Stromal cell of bone marrow (primary cell): ENCODE measurements at places on chromosomes 4 and X.

- DNase-seq = no peak
Observed at GRCh38 chr4:145071560-145071959, 26.4 kb downstream of the ANAPC10 start.

DNA sequence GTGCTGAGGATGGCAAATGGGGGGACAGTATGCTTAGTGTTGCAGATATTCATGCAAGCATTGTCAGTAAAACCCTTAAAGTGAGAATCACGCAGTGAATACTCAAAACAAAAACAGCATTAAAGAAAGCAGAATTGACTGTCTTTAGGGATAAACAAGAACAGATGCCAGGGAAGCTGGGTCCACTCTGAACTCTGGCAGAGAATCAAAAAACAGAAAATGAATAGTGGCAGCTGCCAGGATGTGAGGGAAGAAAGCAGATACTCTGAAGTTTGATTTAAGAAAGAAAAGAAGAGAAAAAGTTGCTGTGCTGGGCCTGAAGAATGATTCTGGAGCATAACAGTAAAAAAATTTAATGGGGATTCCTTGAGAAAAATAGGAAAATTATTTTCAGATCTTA, 131.5 kb downstream of the GABRA2 start:
- no peak for DNase-seq

GRCh38 chrX:308821-309520, 9.6 kb downstream of the GTPBP6 start:
- DNase-seq = no peak

DNA sequence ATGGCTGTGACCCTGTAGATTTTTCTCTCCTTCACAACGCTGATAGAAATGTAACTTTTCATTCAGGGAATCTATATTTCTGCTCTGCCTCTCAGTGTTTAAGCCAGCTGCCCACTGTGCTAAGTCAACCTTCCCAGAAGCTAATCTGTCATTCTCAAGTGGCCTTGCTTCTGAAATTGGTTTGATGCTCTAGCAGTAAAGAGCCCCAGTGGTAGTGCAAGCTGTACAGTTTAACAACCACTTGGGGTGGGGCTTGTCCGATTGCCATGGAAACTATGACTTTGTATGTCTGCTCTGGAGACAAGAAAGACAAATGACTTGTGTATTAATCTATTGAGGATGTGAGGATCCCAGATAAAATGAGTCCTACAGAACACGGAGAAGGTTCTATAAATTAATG, 620.9 kb upstream of the GALNT7 start:
- no peak for DNase-seq

DNA sequence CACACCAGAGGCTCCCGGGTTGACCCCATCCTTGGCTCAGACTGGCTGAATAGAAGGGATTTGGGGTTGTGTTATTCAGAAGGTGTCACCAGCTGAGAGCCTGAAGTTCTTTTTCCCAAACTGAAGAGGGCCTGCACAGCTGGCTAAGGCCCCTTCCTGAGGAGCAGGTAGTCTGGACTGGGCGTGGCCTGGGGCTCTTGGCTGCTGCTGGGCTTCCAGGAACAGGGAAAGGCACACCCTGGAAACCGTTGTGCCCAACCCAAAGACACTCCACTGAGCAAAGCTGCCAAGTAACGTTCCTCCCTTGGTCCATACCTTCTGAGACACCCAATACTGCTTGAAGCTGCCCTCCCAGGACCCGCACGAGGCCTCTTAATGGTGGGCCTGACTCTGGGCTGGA, 8.3 kb upstream of the CXCR3 start:
- DNase-seq = no peak

GRCh38 chrX:24646006-24646405, 1.1 kb downstream of the PCYT1B start:
- DNase-seq = no peak

- DNase-seq = no peak
Observed at GRCh38 chr4:106502106-106502699, 133.6 kb upstream of the GIMD1 start.

DNA sequence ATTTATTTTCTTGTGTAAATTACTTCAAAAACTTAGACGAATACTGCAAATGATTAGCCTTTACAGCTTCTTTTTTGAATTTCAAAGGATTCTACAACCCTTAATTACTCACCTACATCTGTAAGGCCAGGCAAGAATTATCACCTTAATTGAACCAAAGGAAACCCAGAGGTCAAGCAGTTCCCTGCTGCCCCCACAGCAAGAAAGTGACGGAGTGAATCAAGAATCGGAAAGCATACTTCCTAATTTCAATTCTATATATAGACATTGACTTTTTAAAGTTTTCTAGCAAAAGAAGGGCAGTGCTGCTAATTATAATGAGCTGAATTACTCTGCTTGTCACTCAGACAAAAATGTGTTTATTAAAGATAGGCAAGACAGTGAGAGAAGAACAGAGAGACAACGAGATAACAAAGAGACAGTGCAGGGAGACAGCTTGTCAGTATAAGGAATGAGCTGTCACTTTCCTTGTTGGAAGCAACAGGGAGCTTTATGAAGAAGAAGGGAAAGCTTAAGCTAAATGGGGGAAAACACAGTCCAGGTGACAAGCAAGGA, 47.5 kb upstream of the SPANXN4 start:
- DNase-seq = no peak

- no peak for DNase-seq
Observed at GRCh38 chr4:142372530-142373260, 473.4 kb downstream of the INPP4B start.

- peak; percentile 70 for DNase-seq
Observed at GRCh38 chr4:105741548-105741947, 33.0 kb downstream of the GSTCD start.

- DNase-seq = no peak
Observed at GRCh38 chr4:184824776-184825084, 1.0 kb downstream of the ACSL1 start.

DNA sequence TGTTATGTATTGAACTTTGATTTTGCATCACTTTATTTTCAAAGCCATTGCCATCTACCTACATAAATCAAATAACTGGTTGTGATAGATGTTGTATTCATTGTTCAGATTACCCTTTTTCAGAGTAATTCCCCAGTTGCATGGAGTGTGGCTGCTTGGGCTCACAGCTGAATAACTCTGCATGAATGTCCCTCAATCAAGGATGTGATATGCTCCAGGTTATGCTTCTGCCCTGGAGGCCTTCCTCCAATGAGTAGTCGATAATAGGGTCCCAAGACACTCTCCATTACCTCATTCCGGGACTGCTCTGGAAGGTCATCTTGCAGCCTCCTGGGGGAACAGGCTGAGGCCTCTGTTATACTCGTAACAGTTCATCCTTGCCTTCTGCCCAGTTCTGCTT, 251.8 kb downstream of the ADGRL3 start:
- DNase-seq = no peak

DNA sequence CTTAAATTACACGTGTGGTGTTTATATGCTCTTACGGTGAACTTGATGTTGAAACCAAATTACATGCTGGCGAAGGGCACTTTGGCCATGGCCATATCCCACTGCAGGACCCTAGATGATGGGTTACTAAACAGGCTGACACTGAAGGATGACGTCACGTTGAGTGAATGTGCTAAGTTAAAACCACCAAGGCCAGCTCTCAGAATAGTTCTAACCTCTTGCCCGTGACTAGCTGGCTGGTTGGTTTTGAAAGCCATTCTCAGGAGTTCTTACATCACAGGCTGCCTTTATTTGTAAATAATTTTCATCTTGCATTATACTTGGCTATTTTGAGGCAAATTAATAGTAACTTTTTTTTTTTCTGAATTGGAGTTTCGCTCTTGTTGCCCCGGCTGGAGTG, 41.3 kb upstream of the PHEX start:
- no peak for DNase-seq

GRCh38 chr4:125938541-125938940, 623.8 kb downstream of the FAT4 start:
- DNase-seq = no peak

GRCh38 chrX:151099001-151099400, 77.4 kb upstream of the GPR50 start:
- DNase-seq = no peak

- peak; percentile 84 for DNase-seq
Observed at GRCh38 chrX:48631376-48632090, 34.2 kb downstream of the WDR13 start.

- peak; percentile 46 for DNase-seq
Observed at GRCh38 chrX:13266641-13267345, 53.1 kb downstream of the ATXN3L start.

DNA sequence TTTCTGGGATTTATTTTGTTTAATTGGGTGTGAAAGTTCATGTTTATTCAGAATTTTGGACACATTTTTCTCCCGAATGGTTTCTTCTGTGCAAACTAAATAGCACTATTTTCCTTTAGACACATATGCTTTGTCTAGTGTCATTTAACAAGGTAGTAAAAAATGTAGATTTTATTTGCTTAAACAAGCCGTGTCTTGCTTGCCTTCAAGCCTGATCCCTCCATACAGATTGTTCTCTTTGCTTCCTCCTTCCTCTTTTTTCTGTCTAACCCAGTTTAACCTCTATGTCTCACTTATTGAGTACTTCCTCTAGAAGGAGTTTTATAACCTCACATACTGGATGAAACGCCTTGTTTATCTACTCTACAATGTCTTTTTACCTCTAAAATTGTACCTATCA, 211.8 kb downstream of the NPFFR2 start:
- DNase-seq = no peak

DNA sequence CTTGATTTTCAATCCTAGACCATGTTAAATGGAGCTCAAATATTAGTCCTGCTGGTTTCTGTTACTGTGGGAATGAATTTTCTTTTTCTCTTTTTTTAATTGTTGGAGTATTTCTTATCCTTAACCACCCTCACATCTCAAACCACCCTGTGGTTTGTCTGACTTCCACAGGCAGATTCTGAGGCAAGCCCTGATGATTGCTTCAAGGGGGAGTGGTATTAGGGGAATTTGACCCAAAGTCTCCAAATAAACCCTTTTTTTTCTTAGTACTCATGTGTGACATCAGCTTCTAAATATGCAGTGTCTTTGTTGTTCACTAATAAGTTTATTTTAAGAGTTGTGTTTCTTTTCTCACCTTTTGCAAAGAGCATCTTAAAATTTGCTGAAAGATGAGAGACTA, 810.3 kb downstream of the IL1RAPL1 start:
- peak; percentile 8 for DNase-seq

DNA sequence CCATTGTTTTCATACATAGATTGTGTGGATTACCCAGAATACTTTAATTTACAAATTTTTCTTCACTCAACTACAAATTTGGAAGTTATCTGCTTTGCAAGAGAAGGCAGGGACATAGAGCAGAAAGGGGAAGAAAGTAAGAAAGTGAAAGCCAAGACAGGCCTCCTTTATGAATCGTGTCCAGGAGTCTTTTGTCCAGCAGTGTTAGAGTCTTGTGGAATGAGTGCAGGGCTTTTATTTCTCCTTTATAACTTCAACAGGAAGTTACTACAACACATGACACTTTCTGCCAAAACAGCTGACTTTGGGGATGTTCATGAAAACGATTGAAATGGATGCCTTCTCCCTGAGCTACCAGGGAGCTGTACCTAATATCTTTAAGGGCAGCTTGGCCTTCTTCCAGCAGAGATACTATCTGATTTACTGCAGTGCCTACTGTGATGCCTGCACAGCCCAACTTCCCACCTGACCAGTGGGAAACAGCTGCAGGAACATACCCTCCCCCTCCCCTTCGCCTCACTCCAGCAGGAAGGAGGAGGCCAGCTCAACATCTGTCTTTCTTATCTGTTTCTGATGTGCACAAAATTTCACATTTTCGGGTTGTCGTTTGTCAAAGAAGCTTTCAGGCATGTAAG, 557.7 kb upstream of the SLIT2 start:
- no peak for DNase-seq

- DNase-seq = no peak
Observed at GRCh38 chr4:41747230-41748055, 1.1 kb downstream of the PHOX2B start.

DNA sequence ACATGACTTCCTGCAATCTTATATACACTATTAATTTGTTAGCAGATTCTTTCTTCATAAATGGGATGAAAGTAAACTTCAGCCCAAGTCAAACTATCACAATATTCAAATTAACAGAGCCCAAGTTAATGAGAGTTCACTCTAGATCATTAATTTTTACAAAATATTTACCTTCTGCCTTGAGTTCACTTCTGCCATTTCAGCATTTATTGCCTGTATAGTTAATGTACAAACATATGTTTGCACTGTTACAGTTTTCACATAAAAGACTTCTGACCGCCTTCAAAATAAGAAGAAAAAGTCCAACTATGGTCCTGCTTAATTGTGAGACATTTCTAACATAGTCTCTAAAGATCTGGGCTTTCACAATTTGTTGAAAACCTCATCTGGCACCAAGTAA, 46.9 kb downstream of the GPC3 start:
- no peak for DNase-seq

GRCh38 chrX:34875204-34875603, 67.4 kb upstream of the FAM47B start:
- DNase-seq = peak; percentile 28

DNA sequence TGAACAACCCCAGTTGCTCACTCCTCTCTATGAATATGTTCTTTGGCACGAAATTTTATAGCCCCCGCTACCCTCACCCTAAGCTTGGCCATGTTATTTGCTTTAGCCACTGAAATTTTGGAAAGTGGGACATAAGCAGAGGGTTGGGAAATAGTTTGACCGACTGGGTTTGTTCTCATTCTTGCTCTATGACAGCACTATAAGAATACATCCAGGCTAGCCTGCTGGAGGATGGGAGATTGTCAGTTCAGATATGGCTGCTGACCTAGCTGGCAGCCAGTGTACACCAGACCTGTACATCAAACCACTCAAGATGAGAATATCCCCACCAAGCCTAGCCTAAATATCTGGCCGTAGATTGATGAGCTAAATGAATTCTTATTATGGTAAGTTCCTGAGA, 298.1 kb downstream of the PDGFC start:
- DNase-seq = no peak

- DNase-seq = no peak
Observed at GRCh38 chr4:90537491-90537890, 410.3 kb downstream of the CCSER1 start.

DNA sequence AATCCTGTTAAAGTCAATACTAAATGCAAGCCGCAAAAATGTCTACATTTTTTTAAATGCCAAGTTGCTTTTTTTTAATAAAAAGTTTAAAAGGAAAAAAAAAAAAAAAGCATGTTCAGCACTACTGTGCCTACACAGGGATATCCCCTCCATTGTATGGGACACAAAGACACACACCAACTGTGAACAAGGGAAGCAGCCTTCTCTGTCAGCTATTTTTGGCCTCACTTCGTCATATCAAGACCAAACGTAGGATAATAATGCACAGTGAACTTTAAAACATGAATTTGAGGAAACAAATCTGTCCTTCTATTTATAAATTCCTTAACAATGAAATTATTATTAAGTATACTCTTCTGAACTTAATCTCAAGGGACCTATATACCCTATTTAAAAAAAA, 4.4 kb downstream of the FBXW7 start:
- no peak for DNase-seq

- DNase-seq = no peak
Observed at GRCh38 chr4:138299881-138300280, 57.7 kb upstream of the SLC7A11 start.

DNA sequence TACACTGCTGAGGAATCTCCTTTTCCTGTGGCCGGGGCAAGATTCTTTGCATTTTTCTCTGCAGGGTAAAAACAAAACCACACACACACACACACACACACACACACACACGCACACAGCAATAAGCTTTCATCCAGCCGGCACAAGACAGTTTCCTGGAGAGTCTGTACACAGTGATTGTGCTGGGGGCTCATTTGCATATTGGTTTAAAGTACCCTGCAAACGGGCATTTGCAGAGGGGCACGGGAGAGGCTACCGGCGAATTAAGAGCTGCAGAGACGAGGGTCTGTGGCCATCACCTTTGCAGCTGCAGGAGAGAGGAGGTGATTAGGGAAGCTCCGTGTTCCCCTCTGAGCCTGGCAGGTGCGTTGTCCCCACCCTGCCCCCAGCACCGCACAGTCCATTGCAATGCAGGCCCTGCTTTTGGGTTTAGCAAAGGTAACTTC, 219.9 kb downstream of the SHOX start:
- no peak for DNase-seq
